T-helper 1 cell (primary cell): ENCODE measurements at places on chromosomes 3 and 15.
A peak's percentile ranks its signal among the peaks of the same experiment; 100 is the strongest.

- DNase-seq, result peak; percentile 80
These were observed 17.6 kb upstream of the CYP11A1 start for GRCh38 chr15:74384881-74385643.

DNA sequence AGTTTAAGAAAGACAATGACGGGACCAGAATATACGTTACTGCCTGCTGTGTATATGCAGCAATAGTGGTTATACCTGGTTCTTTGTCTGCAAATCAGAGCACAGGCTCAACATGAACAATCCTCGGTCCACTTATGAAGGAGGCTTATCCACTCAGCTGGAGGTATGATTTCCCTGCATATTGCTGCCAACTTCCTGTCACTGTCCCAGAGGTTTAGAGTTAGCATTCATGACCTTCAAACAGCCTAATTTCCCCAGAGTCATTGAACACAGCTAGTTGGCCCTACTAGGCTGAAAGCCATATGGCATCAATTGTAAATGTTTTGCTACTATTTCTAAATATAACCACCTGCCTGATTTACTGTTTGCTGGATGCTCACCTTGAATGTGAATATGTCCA lies 224.9 kb upstream of the ZNF717 start:
- DNase-seq, result no peak

DNA sequence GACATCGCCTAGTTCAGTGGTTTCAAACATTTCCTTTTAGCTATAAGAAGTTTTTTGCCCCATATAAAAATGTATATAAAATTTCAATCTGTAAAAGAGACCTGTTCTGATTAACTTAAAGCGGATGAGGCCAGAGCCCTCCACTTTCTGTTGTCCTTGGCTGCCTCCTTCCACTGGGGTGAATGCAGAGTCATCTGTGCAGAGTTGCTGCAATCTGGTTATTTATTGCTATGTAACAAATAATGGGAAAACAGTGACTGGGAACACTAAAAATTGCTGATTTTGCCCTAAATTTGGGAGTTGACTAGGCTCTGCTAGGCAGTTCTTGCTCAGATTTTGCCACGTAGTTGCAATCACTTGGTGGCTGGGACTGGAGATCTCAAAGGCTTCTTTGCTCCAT lies 637.8 kb downstream of the GRM7 start:
- no peak for DNase-seq

- no peak for DNase-seq
These were observed 289.7 kb upstream of the ADAMTS9 start for GRCh38 chr3:64977308-64978100.

GRCh38 chr3:68057637-68058320 lies 403.4 kb upstream of the SUCLG2 start:
- peak; percentile 65 for DNase-seq
